ENCODE measurements at places on chromosomes 1 and 21.

- no peak for DNase-seq
Measured at GRCh38 chr1:29504709-29505410, 268.5 kb downstream of the PTPRU start.

GRCh38 chr1:161260376-161261260 is 2.1 kb downstream of the PCP4L1 start:
- DNase-seq = no peak

- no peak for DNase-seq
Measured at GRCh38 chr1:194062962-194063361, 876.5 kb upstream of the B3GALT2 start.

DNA sequence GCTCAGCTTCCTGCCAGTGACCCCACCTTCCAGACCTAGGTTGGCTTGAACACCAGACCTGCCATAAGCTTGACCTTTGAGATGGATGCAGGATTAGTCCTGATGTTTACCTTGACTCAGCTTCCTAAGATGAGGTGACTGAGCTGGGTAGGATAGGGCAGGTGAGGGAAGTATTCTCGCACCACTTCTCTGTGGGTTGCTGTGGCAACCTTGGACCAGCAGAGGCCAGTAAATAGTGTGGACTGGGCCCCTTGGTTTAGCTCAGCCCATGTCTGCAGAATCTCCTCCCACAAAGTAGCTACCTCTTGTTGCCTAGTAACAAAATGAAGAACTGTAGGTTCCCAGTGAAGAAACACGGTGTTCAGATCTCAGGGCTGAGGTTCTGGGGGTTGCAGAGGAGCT is 8.4 kb downstream of the RPS6KA1 start:
- DNase-seq = peak; percentile 31

All from ACHN (cell line).